ENCODE measurements at places on chromosomes 7 and 10.

GRCh38 chr10:91340613-91341362, 69.4 kb upstream of the HECTD2 start:
- no peak for DNase-seq

DNA sequence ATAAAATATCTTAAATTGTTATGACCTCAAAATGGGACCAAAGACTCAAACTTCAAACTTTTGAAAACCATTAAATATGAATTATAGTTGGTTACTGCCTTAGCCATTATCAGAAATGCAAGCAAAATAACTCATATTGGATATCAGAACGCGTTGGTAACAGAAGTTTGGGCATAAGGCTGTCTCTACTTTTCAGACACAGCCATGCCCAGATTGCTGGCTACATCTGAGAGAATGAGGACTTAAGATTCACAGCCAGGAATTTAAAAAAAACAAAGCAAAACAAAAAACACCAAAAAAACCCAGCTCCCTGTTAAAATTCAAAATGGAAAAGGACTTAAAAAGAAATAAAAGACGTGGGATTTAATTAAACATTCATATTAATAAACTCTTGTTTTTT, 161.6 kb downstream of the JMJD1C start:
- DNase-seq = no peak

- no peak for DNase-seq
Measured at GRCh38 chr10:9613338-9614075, 1404.2 kb upstream of the CELF2 start.

DNA sequence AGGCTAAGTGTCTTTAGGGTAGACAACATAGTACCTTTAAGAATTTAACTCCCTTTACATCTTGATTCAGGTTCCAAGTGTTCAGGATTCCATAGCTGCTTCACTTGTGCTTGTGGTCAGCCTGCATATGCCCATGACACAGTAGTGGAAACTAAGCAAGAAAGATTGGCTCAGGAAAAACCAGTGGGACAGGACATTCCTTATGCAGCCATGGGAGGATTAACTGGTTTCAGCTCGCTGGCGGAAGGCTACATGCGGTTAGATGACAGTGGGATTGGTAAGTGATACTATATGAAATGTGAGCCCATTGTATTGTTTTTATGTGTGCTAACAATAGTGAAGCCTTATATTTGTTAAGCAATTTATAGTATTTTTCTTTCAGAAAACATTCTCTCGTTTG, 11.3 kb downstream of the FAM221A start:
- DNase-seq = no peak

- DNase-seq = no peak
Measured at GRCh38 chr10:51786016-51786683, 86.8 kb upstream of the CSTF2T start.

DNA sequence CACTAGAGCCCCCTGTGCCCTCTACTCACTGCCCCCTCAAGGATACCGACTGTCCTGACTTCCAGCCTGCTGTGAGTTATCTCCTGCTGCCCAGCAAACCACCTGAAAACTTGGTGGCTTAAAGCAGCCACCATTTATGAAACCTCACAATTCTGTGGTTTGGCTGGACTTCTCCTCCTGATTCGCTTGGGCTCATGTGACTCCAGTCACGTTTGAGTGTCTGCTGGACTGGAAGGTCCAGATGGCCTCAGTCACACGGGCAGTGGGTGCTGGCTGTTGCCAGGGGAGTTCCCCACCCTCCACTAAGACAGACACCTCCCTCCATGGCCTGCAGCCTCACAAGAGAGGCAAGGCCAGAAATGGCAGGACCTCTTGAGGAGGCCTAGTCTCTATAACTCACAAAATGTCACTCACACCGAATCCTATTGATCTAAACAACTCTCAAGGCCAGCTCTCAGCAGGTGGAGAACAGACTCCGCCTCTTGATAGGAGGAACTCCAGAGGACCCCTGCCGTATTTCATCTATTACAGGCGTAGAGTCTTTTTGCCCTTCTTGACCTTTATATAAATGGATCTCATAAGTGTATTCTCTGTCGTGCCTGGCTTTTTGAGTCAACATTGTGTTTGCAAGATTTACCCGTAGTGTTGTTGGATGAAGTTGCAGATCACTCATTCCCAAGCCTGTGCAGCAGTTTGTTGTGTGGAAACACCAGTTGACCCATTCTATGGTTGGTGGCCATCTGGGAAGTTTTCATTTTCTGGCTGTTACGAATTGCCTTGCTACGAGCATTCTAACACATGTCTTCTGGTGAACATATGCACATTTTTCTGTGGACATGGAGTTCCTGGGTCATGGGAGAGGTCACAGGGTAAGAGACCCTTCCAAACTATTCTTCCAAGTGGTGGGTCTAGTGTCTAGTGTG, 48.3 kb downstream of the ZMIZ1 start:
- DNase-seq = no peak

GRCh38 chr7:150956395-150957132, 21.6 kb downstream of the KCNH2 start:
- no peak for DNase-seq

DNA sequence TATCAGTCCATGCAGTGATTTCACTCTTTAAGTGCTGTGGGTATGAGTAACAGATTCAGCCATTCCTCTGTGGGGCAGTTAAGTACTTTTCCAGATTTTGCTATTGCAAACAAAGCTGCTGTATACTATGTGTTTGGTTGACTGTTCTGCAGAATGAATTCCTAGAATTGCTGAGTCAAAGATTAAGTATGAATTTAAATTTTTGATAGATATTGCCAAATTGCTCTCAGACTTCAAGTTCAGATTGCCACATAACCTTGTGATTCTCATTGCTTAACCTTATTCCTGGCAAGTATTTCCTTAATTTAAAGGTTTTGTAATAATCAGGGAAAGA, 21.6 kb upstream of the SAR1A start:
- DNase-seq = no peak

DNA sequence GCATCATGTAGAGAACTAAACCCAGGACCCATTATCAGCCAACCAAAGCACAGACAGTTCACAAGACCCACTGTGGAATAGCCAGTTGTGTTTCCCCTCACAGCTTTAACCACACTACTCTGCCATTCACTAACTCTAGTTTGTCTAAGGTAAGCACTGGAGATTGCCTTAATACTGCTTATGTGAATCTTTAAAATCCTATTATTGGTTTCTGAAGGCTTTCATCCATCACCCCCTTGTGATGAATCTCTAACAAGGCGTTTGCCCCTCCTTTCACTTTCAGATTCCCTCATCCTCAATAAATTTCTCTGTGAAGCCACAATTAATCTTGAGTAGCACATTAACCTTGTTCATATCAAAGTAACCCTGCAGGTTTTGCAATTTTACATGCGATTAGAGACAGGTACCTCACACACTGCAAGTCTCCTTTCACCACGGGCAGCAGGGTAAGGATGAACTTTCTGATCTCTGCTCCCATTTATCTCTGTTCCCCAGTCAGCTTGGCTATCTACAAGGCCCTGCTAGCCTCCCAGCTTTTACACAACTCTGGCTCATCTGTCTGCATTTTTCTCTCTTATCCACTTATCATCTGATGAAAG, 785.6 kb downstream of the REEP3 start:
- DNase-seq = no peak

GRCh38 chr7:40659231-40659630, 524.4 kb downstream of the SUGCT start:
- no peak for DNase-seq

- no peak for DNase-seq
Measured at GRCh38 chr10:107126512-107127065, 37.9 kb downstream of the SORCS1 start.

- DNase-seq = no peak
Measured at GRCh38 chr10:83252596-83252995, 886.7 kb upstream of the GHITM start.

- no peak for DNase-seq
Measured at GRCh38 chr7:15848362-15848761, 161.9 kb upstream of the MEOX2 start.

- no peak for DNase-seq
Measured at GRCh38 chr10:14086596-14086995, 244.1 kb downstream of the FRMD4A start.

DNA sequence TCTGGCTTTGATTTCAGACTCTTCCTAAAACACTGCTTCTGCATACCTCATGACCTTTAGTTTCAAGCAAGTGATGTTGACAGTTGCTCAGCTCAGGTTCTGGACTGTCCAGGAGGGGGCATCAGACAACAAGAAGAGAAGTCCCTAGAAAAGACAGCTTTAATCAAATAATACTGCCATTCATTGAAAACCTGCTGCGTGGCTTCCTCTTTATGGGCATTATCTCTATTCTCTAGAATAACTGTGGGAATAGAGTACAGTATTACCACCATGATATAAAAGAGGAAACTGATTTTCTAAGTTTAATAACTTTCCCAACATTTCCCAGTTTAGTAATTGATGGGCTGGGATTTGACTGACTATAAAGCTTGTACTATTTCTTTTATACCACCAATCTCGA, 170.4 kb downstream of the SNX13 start:
- DNase-seq = peak; percentile 37

- DNase-seq = no peak
Measured at GRCh38 chr10:72027498-72027897, 60.9 kb downstream of the SPOCK2 start.

DNA sequence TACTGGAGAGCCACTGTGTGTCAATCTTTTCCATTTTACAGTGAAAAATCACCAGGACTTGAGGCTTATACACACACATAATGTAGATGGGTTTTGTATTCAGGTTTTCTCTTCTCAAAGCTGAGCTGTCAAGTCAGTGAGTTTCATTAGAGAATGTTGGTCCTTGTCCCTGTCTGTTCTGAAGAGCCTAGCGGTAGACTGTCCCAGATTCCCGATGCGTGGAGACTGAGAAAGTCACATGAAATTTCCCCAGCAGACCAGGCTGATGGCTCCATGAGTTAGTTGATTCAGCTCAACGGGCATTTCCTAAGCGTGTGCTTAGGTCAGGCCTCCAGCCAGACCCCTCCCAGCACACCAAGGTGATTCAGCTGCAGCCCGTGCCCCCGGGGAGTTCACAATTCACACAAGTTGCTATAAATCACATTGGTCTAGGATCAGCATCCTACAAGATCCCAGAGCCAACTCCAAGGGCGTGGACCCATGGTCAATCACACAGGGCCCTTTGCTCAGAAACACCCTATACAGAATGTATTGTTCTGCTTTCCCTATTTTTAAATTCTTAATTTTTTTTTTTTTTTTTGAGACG, 17.2 kb downstream of the CHST15 start:
- no peak for DNase-seq

DNA sequence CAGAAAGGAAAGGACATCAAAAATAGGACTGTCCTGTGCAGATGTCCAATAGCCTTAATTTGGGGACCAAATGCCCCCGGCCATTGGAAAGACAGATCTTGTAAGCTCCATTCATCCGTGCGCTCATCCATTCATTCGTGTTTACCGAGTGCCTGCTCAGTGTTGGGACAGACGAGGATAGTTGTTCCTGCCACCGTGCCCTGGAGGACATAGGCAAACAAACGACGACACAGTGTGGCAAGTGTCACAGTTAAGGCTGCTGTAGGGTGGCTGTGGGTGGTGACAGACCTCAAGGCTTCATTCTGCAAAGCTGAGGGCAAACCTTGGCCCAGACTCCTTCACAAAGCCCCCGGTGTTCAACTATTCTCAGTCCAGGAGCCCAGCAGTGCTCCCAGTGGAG, 27.6 kb downstream of the MKI67 start:
- no peak for DNase-seq

- DNase-seq = peak; percentile 69
Measured at GRCh38 chr7:98420966-98421612, 20.2 kb upstream of the BAIAP2L1 start.

- peak; percentile 87 for DNase-seq
Measured at GRCh38 chr7:158016180-158017097, 571.2 kb downstream of the PTPRN2 start.

- DNase-seq = no peak
Measured at GRCh38 chr10:72303424-72304128, 29.9 kb downstream of the DDIT4 start.

GRCh38 chr10:100146875-100147650, 38.8 kb downstream of the ERLIN1 start:
- DNase-seq = no peak

DNA sequence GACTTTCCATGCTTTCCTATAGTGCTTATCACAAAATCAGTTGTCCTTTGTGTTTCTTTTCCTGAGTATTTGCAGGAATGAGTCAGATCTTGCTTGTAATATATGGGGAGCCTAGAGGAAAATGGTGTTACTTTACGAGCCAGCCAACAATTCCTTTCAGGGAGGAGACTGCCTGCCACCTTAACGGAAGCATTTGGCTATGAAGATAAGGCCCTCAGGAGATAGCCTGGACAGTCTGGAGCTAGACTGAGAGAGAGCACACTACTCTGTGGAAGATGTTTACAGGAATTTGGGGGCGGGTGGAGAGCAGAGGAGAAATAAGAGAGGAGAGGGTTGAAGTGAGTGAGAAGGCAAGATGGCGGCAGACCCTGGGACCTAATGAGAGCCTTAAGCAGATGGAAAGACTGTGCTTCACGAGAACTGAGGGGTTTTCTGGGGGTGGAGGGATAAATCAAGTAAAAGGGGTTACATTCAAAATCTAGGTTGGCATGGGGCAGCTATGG, 126.3 kb downstream of the SNX10 start:
- DNase-seq = no peak

- no peak for DNase-seq
Measured at GRCh38 chr10:77583527-77583926, 54.1 kb downstream of the KCNMA1 start.

DNA sequence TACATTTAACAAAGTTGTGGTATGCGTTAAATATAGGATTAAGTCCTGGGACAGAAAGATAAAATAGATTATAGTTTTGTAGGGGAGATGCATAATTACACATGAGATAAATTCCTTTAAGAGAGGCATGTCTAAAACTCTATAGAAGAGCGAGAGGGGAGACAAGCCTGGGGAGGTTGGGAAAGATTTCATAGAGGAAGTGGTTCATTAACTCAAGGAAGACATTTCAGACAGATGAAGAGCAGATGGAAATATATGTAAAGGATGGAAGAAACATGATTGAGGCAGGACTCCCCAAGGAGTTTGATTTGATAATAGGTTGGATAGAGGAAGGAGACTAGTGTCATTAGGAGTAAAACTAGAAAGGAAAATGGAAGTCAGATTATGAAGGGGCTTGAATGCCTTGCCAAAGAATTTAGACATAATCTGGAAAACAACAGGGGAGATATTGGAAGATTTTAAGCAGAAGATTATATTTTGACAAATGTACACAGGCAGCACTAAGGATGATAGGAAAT, 96.1 kb downstream of the PHTF2 start:
- no peak for DNase-seq

DNA sequence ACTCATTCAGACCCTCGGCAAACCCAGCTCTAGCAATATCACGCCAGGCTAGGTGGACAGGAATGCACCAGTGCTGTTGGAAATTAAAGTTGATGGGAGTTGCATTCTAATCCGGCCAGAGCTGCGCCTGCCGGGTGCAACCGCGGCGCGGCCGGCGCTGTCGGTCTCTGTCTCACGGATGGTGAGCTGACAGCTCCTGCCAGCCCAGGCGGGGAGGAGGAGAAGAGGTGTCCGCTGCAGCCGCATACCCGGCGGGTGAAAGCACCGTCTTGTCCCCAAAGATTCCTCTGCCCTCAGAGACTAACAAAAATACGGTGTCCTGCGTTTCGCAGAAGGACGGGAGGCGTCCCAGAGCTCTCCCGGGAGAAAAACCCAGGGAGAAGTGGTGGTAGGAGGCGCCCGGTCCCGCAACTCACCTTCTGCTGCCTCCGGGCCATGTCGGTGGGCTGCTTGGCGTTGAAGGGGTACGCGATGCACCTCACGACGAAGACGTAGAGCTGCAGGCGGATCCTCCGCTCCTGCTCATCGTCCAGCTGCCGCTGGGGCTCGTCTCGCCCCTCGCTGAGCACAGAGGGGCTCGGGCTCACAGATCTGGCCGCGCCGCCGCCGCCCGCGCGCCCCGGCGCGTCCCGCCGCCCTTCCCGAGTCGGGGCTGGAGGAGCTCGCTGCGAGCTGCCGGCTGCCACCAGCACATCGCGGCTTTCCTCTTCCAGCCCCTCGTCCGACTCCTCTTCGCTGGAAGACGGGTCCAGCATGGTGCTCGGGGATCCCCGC, 490 bp downstream of the CADPS2 start:
- no peak for DNase-seq
